ENCODE measurements at places on chromosomes 2 and 18.

DNA sequence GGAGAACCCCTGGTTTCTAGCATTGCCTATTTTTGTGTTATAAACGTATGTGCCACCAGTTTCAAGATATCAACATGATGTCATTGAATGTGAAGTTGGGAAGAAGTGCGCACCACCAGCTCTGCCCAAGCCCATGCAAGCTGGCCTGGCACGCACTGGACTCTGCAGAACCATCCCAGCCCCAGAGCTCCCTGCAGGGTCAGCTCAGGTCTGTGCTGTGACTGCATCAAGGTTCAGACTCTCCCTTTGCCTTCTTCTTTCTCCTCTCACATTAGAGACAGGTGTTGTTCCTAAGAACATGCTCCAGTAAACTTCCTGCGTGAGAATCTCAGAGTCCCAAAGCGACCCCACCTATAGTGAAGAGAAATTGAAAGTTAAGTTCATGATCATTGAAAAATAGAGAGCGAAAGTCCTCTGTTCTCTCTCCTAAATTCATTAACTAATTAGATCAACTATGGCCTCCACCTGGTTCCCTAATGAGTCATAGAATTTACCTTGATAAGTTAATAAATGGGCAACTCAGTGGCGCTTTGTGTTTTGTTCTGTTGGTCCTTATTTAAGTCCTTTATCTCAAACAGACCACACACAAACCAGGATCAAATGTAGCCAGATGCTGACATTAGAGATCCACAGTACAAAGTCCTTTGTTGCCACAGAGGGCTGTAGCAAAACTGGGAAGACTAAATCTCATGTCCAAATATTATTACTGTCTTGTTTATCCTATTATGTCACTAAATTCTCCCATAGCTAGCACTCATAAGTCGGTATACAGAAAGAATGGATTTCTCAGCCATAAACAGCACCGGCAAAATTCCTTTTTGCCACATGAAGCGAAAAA is 432.3 kb downstream of the STK39 start:
- DNase-seq: no peak

GRCh38 chr2:10775831-10776230 is 36.8 kb downstream of the PDIA6 start:
- no peak for DNase-seq

GRCh38 chr2:85266146-85267041 is 61.4 kb downstream of the TGOLN2 start:
- no peak for DNase-seq

DNA sequence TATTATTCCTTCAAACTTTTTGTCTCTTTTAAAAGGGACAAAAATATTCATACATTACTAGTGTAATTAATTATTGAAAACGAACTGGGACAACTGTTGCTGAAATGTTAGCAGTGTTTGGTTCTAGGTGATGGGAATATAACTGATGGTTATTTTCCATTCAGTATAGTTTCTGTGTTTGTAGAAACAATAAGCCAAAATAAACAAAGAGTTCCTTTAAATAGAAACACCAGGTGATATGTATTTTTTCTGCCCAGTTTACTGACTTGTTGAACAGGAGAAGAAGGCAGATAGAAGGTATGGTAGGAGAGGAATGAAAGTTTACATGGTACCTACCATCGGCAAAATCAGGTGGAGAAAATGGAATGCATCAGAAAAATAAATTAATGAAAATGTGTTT is 74.2 kb downstream of the LYPD6B start:
- no peak for DNase-seq

DNA sequence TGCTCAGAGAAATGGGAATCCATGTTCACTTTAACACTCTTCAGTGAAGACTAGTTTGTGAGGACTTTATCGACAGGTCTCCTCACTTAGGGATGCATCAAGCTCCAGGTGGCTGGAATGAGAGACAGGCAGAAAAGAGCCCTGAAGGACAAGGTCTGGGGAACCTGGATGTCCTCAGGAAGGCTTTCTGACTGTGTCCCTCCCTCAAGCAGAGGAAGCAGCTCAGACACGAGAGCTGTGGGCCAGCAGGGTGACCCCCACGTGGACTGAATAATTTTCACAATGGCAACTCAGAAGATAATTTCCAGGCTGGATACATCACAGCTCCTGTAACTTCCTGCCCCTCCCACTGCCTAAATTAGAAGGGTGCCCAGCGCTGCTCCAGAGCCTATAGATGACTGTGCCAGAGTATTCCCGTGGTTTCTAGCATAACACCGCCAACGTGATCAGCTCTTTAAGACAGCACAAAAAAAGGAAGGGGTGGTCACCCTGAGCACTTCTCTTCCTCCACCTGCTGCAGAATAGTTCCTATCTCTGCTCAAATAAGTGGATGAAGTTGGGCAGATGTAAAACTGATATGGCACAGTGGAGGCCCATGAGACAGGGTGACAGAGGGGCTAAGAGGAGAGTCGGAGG is 25.7 kb upstream of the NCK2 start:
- DNase-seq: no peak

DNA sequence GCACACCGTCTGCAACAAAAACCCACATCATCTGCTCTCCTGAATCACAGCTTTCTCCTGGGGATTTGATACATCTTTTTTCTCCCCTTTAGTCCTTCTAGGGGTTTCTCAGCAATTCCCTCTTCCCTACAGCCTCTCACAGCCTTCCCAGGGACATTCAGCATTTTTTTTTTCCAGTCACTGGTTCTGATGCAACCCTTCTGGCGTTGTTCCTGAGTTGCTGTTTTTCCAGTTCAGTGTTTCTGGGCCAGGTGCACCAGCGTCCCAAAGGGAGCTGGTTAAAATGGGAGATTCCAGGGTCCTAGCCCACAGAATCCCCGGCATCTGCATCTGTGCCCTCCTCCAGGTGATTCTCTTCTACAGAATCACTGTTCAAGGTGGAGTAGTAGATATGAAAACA is 36.1 kb downstream of the ADCY3 start:
- DNase-seq: no peak

DNA sequence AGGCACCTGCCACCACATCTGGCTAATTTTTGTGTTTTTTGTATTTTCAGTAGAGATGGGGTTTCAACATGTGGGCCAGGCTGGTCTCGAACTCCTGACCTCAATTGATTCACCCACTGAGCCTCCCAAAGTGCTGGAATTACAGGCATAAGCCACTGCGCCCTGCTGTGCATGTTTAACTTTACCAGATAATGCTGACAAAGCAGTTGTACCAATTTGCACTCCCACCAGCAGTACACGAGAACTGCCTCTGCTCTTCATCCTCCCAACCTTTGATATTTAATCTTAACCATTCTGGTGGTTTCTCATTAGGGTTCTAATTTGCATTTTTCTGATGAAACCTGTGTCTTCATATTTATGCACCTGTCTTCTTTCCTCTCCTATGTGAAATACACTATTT is 12.0 kb upstream of the DYM start:
- DNase-seq: no peak

GRCh38 chr2:19706332-19706731 is 195.5 kb downstream of the TTC32 start:
- DNase-seq: no peak

DNA sequence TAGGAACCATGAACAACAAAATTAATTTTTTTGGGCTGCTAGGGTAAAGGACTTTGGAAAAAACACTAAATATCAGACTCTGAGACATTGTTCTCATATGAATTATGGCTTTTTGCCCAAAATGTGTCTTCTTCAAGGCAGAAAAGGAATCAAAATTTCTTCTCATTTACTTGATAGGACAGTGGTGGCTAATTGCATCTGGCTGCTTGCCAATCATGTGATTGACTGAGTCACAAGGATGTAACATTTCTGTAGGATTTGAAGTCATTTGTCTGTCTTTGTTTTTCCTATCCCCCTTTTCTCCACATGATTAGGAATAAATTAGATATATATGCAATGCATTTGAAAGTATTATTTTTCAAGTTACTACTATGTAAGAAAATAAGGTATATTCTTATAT is 130.2 kb downstream of the SLC4A10 start:
- no peak for DNase-seq

- DNase-seq: no peak
Measured at GRCh38 chr2:119657466-119658145, 21.4 kb upstream of the TMEM177 start.

DNA sequence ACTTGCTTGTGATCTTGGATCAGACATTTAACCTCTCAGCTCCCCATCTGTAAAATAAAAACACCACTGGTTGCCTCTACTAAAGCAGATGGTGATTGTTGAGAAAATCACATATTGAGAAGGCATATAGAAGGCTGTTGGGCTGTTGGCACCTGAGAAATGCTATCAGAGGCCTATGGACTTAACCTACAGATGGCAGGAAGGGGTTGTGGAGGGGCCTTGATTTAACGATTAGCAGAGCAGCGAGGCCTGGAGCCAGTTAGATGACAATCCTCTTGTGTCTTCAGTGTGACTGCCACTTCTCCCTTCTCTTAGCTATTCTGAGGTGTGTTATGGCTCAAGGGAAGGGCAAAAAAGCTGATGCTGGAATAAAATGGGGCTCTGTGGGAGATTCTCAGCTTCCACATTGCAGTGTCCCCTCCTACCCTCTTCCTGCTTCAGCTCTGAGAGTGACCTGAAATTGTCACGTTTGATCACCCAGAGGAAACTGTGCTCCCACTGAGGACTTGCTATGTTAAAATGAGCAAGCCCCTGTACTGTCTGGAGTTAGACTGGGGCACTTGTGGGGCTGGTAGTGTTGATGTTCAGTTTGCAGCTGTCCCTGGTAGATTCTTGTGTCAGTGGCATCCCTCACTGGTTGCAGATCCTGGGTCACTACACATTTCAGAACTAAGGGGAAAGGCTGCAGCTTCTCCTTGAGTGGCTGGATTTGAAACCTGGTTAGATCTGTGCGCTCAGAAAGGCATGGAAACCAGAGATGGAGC is 31.5 kb downstream of the CXCR4 start:
- DNase-seq: no peak

GRCh38 chr2:32594573-32594972 is 33.3 kb upstream of the TTC27 start:
- DNase-seq: no peak

DNA sequence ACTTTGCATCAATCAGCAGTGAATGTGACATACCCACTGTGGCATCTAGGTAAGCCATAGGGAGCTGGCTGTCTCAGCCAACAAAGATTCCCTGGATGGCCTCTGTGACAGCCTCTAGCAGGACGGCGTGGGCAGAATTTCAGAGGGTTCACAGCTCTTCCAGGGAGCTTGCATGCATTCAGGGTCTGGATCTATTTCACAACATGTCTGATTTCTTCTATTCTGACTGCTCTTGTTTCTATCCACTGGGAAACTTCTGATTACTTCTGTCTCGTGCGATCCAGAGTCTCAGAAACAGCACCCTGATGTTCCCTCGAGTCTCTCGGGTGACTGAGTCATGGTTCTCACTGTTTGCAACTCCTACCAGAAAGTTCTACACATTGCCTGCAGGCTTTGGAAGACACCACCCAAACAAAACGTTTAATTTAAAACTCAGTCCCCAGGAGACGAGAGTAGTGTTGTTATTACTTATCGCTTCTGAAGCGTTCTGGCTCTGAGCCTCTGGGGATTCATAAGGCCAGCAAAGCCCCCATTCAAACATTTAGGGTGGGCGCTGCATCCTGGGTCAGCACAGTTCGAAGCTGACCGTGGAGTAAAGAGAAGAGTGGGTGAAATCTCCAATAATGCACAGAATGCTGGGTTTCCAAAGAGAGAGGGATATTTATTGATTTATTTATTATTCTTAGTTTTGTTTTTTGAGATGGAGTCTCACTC is 41.9 kb upstream of the ODC1 start:
- no peak for DNase-seq
